ENCODE measurements at places on chromosomes 1 and 21.
A peak's percentile ranks its signal among the peaks of the same experiment; 100 is the strongest.

GRCh38 chr1:90558754-90559378 is 158.2 kb downstream of the BARHL2 start:
- no peak for DNase-seq

DNA sequence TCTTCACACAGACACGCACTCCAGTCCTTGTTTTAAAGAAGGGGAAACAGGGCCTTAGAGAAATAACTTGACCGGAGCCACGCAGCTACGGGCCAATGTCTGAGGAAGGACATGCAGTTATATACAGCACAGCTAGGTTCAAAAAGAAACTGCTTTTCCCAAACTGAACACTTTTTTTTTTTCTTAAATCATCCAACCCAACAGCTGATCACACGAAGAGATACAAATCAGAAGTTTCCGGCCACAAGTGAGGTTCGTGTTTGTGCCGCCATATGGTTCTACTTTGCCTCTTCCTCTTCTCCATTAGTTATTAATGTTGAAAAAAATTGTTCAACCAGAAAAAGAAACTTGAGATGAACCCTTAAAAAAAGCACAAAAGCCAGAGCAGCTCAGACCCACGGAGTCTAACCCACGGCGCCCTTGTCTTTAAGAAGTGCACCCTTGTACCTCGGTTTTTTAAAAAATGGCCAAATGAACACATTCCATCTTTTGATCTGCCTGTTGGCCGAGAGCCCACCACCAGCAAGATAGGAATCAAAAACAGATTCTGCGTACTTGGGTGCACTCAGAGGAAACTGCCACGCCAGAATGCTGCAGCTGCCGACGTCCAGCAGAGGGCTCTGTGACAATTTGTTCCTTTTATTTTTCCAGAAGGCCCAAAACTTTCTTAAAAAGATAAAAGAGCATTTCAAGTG is 78.9 kb downstream of the SLC66A1 start:
- DNase-seq = peak; percentile 25

- DNase-seq = peak; percentile 19
These were observed 1.4 kb downstream of the PRSS38 start for GRCh38 chr1:227816750-227817446.

DNA sequence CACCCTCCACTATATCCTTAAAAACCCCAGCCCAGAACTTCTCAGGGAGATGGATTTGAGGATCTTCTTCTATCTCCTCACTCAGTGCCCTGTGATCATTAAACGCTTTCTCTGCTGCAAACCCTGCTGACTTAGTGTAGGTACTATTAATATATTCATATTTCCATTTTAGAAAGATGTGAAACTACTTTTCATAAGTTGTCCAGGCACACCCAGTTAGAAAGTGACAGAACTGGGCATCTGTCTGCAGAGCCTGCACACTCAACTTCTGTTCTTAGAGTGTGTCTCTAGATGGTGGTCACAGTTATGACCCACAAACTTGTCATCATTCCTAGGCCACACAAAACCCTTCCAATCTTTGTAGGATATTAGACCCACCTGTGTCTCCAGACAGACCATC is 55.0 kb downstream of the FCRL5 start:
- DNase-seq = no peak

DNA sequence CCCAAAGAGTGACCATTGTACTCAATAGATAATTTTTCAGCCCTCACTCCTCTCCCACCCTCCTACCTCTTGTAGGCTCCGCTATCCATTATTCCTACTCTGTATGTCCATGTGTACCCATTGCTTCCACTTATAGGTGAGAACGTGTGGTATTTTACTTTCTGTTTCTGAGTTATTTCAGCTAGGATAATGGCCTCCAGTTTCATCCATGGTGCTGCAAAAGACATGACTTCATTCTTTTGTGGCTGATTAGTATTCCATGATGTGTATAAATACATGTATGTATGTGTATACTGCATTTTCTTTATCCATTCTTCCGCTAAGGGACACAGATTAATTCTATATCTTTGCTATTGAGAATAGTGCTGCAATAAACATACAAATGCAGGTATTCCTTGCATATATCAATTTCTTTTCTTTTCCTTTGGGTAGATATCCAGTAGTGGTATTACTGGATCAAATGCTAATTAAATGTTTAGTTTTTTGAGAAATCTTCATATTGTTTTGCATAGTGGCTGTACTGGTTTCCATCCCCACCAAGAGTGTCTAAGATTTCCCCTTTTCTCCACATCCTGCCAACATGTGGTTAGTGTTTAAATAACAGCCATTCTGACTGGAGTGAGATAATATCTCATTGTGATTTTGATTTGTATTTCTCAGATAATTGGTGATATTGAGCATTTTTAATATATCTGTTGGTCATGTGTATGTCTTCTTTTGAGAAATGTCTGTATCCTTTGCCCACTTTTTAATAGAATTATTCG is 4.9 kb downstream of the LY9 start:
- no peak for DNase-seq
